ENCODE measurements at places on chromosomes 16 and 17.

GRCh38 chr17:76243826-76244679, 3.8 kb upstream of the RNF157 start:
- no peak for DNase-seq

- DNase-seq = no peak
Measured at GRCh38 chr16:546909-547770, 13.1 kb upstream of the PRR35 start.

- no peak for DNase-seq
Measured at GRCh38 chr17:82228278-82228841, 482 bp upstream of the SLC16A3 start.

DNA sequence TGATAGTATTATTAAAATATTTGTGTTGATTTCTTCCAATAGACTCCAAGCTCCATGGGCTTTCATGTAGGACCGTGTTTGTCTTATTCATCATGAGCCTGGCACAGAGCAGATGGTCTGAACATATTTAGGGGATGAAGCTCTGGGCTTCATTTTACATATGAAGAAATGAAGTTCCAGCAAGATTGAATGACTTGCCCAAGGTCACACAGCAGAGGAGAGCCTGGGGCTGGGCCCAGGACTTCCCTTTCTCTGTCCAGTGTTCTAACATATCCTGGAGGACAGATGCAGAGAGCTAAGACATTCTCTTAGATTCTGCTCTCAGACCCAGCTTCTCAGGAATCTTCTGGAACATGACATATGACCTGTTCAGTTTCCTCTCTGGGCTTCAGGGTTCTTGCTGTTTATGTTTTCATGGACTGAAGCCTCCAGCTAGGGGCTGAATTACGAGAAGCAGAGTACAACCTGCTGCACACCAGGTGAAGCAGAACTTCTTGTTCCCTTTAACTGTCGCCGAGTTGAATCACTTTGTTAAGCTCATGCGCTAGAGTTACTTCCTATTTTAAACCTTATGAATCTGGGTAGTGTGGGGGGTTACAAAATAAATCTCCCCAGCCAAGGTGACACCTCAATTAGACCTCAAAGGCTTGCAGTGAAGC, 53.6 kb downstream of the GPRC5B start:
- no peak for DNase-seq

DNA sequence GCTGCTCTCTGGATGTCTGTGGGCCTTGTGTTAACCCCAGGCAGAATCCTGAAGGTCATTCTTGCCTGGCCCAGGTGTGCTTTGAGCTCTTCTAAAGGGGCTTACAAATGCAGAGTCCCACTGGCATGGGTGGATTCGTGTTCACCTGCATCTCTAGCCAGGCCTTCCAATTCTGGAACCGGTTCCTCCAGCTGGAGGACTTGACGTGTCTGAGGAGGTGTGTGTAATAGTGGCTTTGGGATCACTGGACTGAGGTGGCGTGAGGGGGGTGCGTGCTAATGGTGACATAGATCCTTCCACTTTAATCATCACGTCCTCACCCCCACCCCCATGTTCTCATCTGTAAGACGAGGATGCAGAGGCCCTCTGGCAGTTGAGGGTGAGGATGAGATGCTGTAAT, 4.8 kb downstream of the GSE1 start:
- no peak for DNase-seq

- DNase-seq = no peak
Measured at GRCh38 chr17:43832976-43833829, at the start of gene MPP3. Gene MPP3, minus strand, starts transcription at chr17:43833146. Its CDS starts 1,240 bp downstream, at chr17:43831906.

DNA sequence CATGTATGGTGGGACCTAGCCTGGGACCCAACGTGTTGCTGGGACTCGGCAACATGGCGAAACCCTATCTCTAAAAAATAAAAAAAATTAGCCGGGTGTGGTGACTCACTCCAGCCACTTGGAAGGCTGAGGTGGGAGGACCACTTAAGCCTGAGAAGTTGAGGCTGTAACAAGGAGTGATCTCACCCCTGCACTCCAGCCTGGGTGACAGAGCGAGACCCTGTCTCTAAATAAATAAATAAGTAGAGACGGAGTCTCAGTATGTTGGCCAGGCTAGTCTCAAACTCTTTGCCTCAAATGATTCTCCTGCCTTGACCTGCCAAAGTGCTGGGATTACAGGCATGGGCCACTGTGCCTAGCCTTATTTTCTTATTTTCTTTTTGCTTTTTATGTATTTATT, 10.1 kb upstream of the CNP start:
- DNase-seq = no peak

GRCh38 chr17:78412403-78412802, 34.0 kb downstream of the PGS1 start:
- DNase-seq = no peak

DNA sequence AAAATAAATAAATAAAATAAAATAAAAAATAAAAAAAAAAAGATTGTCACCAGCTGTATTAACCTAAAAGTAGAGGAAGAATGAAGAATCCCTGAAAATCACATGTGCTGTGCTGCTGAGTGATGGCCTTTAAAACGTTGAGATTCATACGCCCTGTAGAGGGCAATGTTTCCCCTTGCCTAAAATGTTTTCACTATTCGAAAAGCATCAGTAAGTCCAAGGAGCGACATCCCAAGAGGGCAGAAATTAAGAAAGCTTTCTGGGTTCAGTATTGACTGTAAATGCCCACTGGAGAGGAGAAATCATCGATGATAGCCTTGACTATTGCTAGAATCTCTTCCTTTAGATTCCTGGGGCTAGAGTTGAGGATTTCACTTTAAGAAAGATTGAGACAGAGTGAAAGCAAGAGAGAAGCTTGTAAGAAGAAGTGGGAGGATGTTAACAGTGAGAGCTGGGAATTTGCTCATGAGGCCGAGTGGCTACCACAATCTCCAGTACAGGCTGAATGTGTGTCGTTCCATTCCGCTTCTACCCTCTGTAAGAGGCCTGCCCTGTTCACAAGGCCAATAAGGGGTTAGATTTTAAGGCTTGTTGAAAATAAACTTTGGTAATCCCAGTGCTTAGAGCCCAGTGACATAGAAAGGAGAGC, 170.8 kb upstream of the FAM20A start:
- peak; percentile 30 for DNase-seq

- DNase-seq = no peak
Measured at GRCh38 chr17:17408236-17408794, 68.5 kb upstream of the MED9 start.

DNA sequence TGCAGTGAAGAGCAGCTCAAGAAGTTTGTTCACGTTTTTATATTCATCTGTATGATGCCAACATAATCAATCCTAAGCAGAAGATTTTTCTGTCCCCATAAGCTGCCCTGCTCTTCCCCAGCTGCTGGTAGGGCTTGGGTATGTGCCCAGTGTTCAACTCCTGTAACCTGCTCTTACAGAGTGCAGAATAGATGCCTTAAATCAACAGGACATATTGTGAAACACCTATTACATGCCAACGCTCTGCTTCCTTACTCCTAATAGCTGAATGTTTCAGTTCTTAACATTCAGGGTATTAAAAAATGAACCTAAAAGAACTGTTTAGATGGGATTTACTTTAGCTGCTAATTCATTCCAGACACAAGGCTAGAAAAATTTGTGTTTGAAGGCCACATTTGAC, 190.9 kb downstream of the HS3ST3A1 start:
- DNase-seq = no peak

GRCh38 chr17:42287977-42288802, at the start of gene STAT5A:
Gene STAT5A, plus strand, starts transcription at chr17:42288498. Its CDS starts 914 bp downstream, at chr17:42289412.
- DNase-seq = no peak

GRCh38 chr17:50502301-50502990, 5.8 kb upstream of the MYCBPAP start:
- DNase-seq = no peak

- DNase-seq = no peak
Measured at GRCh38 chr16:66428682-66429251, 1.7 kb downstream of the BEAN1 start.

DNA sequence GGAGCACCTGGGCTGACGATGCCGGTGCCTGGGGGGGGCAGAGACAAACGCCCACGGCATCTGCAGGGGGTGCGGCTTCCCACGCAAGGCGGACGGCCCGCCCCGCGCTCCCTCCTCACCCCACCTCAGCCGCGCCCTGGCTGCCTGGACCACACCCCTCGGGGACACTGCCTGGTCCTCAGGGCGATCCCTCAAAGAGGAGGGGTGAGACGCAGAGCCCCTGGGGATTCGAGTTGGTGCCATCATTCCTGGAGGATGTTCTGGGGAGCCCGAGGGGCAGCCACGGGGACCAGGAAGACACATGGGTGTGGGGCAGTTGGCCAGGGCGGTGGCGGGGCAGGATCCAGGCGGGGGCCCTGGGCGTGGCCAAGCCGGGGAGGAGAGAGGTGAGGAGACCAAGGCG, 3.9 kb downstream of the IGFALS start:
- no peak for DNase-seq

DNA sequence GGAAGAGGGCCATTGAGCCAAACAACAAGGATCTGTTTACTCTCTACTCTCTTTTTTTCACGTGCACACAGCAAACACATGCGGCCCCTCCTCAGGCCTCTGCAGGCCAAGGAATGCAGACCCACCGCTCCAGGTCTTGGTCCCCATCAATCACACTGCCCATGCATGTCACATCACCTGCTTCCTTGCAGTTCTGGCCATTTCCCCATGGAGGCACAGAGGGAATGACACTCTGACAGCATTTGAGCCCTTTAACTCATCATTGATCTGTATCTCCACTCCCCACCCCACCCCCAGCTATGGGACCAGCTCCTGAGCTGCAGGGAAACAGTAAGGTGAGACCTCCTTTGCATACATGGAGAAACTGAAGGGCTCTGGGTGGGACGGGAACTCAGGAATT, 45.9 kb upstream of the MEIOC start:
- DNase-seq = no peak

DNA sequence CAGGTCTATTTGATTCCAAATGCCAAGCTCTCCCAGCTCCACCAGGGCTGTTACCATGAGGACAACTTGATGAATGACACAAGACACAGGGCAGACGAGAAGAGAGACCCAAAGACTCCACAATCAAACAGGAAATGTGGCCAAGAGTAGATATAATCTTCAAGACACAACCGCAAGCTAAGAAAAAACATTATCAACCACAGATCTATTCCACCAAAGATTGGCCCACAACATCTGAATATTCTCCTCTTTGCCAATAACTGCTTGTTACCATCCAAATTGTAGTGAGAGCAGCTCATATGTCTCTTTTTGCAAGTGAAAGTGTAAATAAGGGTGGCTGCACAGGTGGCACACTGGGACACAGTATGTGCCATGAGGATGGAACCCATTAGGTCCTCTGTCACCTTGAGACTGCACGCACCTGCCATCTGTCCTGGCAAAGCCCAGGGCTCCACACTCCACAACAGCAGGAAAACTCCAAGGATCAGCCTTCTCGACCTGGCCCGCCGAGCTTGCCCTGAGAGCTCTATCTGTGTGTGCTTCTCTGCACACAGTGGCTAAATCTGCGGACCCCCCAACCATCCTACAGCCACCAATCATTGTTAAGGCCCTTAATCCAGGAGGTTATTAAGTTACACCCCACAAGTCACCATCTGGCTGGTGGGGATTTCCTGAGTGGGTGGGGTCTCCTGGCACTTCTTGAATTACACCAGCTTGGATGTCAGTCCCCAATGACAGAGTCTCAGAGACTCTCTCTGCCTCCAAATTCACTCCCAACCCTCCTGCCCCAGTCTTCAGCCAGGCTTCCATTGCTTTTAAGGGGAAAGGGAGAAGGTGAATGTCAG, 50.5 kb downstream of the DYNLRB2 start:
- peak; percentile 99 for DNase-seq

GRCh38 chr17:27320222-27320560, 26.3 kb downstream of the WSB1 start:
- no peak for DNase-seq

GRCh38 chr17:51725185-51725584, 433.3 kb downstream of the CA10 start:
- no peak for DNase-seq

DNA sequence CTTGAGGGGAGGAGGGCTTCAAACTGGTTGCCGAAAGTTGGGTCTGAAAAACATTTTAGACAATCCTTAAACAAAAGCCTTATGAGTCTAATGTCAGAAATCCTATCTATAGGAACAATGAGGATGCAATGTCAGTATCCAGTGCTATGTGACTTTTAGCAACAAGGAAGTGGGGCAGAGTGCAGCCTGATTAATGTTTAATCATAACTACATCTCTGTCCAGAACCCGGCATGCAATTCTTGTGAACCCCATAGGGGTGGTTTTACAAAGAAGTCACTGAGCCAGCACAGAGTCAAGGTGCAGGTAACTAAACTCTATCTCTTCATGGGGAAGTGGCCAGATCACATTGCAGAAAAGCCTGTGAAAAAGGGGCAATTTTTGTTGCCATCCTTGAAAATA, 267.5 kb downstream of the HS3ST4 start:
- DNase-seq = no peak

DNA sequence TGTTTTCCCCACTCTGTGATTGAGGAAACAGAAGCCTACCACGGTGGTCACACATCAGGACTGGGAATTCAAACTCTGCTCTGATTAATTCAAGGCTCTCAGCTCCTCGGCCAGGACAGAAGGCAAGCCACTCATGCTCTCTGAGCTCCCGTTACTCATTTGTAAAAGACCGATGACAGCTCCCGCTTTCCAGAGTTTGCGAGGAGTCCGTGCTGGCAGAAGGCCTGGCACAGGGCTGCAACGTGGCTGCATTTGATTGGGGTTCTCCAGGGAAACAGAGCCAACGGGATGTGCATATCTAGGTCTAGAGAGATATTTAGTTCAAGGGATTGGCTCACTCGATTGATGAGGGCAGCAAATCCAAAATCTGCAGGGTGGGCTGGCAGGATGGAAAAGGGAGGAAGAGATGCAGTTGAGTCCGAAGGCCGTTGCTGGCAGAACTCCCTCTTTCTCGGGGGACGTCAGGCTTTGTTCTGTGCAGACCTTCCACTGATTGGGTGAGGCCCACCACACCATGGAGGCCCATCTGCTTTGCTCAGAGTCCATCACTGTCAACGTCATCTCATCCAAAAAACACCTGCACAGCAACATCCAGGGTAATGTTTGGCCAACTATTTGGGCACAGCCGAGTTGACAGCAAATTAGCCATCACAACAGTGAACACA, 215.5 kb upstream of the RPL38 start:
- peak; percentile 50 for DNase-seq

DNA sequence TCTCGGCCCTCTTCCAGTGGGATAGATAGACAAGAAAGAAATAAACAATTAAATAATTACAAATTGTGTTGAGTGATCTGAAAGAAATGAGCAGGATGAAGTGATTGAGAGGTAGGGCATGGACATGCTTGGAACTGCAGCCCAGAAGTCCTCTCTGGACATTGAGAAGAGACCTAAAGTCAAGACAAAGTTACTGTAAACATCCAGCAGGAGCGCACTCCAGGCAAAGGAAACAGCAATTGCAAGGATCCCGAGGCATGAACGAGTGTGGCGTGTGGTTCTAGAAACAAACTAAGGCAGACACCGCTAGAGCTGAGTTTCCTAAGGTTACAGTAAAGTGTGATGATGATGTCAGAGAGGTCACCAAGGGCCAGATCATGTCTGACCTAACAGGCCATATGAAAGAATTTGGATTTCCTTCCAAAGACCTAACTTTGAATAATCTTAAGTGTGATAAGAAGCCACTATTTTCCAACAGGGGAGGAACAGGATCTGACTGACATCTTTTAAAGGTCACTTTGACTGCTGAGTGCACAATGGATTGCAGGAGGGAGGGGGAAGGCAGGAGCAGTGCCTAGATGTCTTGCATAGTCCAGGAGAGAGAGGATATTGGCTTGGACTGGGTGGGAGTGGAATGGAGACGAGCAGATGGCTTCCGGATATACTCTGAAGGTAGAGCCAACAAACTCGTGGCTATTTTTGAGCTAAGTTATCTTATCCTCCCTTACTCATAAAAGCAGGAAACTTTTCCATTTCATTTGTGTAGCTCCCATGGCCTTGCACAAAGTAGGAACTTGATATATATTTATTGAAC, 19.0 kb downstream of the ABCC12 start:
- peak; percentile 7 for DNase-seq

Measured in NCI-H524 treated with DMSO at 0.1 percent for 48 hours (cell line).